Head of caudate nucleus (tissue), 42 donors: ENCODE measurements at places on chromosomes 6 and 20.

DNA sequence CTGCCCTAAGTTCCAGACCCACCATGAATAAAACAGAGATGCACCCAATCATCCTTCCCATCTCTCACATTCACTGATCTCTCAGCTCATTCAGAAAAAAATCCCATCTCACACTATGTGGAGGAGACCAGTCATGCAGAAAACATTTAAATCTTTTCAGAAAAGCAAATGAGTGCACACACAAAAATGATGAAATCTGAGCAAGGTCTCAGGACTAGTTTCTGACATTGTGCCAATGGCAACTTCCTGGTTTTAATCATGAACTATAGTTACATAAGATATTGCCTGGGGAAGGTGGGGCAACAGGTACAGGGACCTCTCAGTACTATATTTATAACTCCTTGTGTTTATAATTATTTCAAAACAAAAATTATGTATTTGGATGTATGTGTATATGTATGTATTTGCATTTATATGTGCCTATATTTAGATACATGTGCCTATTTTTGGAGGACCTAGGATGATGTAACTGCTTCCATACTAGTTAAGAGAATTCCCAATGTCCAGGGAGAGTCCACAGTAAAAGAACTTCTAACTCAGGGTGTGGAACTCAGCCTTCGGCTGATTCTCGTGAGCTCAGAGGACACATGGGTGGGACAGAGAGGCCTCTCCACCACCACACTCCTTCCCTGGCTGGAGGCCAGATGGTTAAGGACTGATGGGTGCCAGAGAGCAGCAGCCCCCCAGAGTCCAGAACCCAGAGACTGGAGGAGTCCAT lies 71.7 kb upstream of the MAP3K4 start:
- no peak for DNase-seq

DNA sequence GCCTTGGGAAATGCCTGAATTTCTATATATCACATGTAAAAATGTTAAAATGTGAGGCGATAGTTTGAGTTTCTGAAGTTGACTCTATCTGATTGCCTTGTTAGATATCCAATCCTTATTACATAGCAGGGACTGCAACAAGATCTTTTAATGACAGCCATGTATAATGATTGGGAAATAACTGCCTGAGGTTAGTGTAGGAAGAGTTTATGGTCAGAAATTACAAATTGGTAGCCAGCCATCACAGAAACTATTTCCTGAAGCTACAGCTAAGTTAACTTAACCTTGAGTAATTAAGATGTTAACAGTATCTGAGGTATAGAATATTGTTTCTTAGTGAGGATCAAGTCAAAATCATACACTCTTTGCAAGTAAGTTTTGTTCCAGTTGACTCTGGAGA lies 41.0 kb downstream of the AKIRIN2 start:
- no peak for DNase-seq

DNA sequence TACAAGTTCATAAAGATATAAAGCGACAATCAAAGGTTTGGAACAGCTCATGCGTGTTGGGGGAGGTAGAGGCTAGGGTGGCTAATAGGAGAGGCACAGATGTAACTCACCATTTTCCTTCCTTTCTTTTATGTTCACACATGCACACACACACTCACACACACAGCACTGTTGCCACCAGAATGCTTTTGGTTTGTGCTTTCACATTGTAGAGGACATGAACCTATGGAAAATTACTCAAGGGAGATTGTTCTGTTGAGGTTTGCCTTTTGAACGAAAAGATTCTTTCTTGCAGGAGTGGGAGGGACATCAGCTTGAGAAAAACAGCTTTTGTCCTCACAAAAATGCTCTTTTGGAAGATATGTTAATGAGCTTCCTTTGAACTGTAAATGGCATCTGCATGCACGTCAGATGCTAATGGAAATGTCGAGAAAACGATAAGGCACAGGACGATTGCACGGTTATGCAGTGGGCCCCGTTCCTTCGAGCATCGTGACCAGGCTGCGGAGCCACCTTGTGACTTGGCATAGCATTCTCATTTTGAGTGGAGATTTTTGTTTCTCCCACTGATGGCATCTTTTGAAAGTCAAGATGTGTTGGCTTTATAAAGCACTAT lies 724.1 kb downstream of the KIF16B start:
- DNase-seq, result no peak

DNA sequence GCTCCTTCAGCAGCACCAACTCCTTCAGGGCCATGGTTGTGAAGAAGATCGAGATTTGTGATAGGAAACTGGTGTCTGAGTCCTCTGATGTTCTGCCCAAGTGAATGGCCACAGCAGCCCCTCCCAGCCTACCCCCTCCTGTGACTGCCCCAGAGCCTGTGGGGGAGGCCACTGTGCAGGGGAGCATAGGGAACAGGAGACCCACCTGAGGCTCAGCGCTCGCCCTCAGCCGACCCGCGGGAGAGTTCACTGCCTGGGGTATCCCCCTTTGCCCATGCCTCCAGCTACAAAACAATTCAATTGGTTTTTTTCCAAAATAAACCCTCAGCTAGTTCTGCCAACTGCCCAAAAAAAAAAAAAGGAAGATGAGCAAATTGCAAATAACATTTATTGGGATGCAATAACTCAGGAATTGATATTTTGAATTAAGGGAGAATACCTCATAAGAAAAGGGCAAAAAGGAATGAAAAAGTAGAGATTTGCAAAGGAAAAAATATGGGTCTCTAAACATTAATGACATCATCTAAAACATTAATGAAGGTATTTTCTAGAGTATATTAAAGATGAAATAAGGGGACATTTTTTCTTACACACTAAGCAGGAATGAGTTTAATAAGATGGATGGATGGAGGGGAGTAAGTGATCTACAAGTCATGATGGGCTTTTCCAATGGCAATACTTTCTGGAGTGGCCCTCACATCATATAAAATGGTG lies 46.1 kb downstream of the KIAA0319 start:
- no peak for DNase-seq

- no peak for DNase-seq
These were observed 337.9 kb downstream of the CD83 start for GRCh38 chr6:14455427-14455826.

- no peak for DNase-seq
These were observed 283.6 kb upstream of the CNR1 start for GRCh38 chr6:88449770-88450169.
